ENCODE measurements at places on chromosomes 6 and 20.

DNA sequence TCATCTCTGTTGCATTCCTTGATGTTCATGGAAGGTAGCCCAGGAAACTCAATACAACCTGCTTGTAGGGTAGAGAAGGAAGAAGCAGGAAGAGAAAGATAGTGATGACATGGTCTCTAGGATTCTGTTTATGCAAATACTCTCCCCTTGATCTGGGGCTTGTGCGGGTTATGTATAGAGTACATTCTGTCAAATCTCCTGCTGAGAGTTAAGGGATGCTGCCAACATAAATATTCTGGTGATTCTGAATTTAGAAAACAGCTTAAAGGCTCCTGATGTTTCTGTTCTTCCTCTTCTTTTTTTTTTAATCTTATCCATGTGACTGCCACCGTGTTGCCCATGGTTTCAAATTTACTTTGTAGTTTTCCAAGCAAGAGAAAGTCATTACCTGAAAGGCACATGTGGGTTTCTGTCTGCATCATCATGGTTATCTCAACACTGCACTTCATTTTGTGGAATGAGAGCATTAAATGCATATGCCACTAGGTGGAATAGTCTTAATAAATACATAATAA lies 150.6 kb downstream of the RPS12 start:
- no peak overlapping the region for H3K27ac ChIP-seq
- no peak for DNase-seq
- no peaks in the 10 kb centered on the region for H3K4me1 ChIP-seq
- peaks cover 5% of the 10 kb centered on the region for H3K27me3 ChIP-seq
- H3K36me3 ChIP-seq: no peaks in the 10 kb centered on the region

- peaks cover 1% of the 10 kb centered on the region for H3K36me3 ChIP-seq
- no peaks in the 10 kb centered on the region for H3K27me3 ChIP-seq
- no peak overlapping the region for H3K27ac ChIP-seq
- no peak overlapping the region for H3K4me3 ChIP-seq
- no peaks in the 10 kb centered on the region for H3K4me1 ChIP-seq
Observed at GRCh38 chr6:21228876-21229460, 364.6 kb upstream of the SOX4 start.

DNA sequence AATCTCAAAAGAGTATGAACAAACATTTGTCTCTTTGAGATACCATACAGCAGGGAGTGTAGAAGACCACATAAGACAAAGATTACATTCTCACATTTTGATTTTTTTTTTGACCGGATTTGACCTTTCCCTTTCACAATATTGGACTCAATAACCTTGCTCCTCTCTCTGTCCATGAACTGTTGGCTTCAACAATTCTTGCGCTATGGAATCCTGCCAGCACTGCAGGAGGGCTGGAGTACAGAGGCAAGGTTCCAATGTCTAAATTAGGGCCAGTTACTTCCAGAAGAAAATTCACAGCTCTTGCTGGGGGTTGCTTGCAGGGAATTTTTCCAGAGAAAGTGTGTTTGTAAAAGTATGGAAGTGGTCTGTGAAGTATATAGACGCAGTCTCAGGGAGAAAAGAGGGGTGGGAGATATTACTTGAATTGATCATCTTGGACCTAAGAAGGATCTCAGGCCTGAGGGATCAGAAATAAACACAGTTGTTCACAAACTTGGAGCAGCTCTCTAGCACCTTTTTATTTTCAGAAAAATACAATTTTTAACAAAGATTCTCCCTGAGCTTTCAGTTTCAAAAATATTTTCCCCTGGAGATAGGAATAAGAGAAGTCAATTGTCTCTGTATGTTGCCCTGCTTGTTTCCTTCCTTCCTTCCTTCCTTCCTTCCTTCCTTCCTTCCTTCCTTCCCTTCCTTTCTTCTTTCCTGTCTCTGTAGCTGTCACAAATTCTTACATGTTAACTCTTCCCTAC lies 765.9 kb downstream of the BCKDHB start:
- no peak for DNase-seq
- H3K27ac ChIP-seq: no peak overlapping the region
- no peak overlapping the region for H3K4me3 ChIP-seq
- no peaks in the 10 kb centered on the region for H3K27me3 ChIP-seq
- no peaks in the 10 kb centered on the region for H3K4me1 ChIP-seq

DNA sequence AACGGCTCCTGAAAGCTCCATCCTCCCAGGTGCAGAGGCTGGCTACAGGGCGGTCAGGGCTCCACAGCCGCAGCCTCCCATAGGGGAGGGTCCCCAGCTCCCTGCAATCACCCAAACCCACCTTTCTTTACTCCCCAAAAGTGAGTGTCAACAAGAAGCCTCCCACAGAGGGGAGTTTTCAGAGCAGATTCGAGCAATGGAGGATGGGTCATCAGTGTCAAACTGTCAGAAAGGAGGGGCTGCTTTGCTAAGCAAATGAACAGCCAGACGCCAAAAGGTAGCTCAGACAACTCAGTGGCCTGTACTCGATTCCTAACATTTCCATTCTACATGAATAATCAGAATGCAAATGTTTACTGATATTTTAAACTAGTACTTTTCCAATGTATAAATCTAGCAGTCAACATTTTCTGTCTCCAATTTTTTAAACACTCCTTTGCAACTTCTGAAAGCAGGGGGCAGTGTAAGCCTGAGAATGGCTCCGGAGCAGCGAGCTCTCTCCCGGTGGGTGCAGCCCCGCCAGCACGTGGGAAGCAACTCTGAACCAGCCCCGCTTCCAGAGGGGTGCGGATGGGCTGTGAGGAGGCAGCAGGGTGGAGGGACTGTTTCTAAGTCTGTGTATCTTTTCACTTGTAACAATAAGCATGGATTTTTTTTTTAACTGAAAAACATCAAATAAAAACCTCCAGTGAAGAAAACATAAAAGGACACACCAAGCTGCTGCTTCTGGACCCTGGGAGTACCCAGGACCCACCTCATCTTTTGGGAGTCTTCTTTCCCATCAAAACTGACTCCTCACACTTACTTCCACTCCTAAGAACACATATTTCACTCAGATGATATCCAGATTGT lies 54.9 kb downstream of the TAF4 start:
- H3K4me1 ChIP-seq: no peaks in the 10 kb centered on the region
- no peaks in the 10 kb centered on the region for H3K27me3 ChIP-seq
- no peak overlapping the region for H3K27ac ChIP-seq
- peaks cover 53% of the 10 kb centered on the region for H3K36me3 ChIP-seq
- DNase-seq: peak; percentile 72

DNA sequence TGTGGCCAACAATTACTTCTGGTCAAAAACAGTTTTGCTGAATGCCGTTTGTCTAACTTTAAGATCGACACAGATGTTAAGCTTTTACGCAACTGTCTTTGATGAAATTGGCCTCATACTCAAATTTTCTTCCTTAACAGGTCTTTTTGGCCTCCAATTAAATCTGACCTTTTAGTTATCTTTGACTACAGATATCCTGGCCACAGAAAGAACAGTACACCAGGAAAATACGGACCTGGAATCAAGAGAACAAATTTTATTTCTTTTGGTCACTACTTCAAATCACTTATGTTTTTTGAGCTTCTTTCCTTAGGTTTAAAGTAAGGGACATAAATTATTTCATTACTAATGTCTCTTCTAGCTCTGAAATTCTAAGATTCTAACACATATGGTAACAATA lies 49.8 kb downstream of the IBTK start:
- H3K27ac ChIP-seq: no peak overlapping the region
- H3K27me3 ChIP-seq: no peaks in the 10 kb centered on the region
- peaks cover 37% of the 10 kb centered on the region for H3K36me3 ChIP-seq
- no peaks in the 10 kb centered on the region for H3K4me1 ChIP-seq

GRCh38 chr6:116531675-116532570 lies 13.6 kb downstream of the TRAPPC3L start:
- DNase-seq: peak; percentile 82
- no peaks in the 10 kb centered on the region for H3K36me3 ChIP-seq
- H3K4me3 ChIP-seq: no peak overlapping the region
- no peaks in the 10 kb centered on the region for H3K4me1 ChIP-seq

- DNase-seq: no peak
- no peak overlapping the region for H3K4me3 ChIP-seq
- H3K4me1 ChIP-seq: no peaks in the 10 kb centered on the region
- no peak overlapping the region for H3K27ac ChIP-seq
- H3K36me3 ChIP-seq: peaks cover 25% of the 10 kb centered on the region
Observed at GRCh38 chr6:43676962-43677606, 10.5 kb downstream of the MRPS18A start.

- no peak overlapping the region for H3K27ac ChIP-seq
- DNase-seq: no peak
- H3K4me3 ChIP-seq: no peak overlapping the region
- peaks cover 9% of the 10 kb centered on the region for H3K4me1 ChIP-seq
- no peaks in the 10 kb centered on the region for H3K27me3 ChIP-seq
Observed at GRCh38 chr6:143064951-143065683, 4.4 kb downstream of the AIG1 start.

- H3K4me3 ChIP-seq: no peak overlapping the region
- no peaks in the 10 kb centered on the region for H3K27me3 ChIP-seq
- H3K27ac ChIP-seq: no peak overlapping the region
- H3K4me1 ChIP-seq: no peaks in the 10 kb centered on the region
- no peak for DNase-seq
Observed at GRCh38 chr20:20786428-20786827, 74.0 kb upstream of the RALGAPA2 start.

DNA sequence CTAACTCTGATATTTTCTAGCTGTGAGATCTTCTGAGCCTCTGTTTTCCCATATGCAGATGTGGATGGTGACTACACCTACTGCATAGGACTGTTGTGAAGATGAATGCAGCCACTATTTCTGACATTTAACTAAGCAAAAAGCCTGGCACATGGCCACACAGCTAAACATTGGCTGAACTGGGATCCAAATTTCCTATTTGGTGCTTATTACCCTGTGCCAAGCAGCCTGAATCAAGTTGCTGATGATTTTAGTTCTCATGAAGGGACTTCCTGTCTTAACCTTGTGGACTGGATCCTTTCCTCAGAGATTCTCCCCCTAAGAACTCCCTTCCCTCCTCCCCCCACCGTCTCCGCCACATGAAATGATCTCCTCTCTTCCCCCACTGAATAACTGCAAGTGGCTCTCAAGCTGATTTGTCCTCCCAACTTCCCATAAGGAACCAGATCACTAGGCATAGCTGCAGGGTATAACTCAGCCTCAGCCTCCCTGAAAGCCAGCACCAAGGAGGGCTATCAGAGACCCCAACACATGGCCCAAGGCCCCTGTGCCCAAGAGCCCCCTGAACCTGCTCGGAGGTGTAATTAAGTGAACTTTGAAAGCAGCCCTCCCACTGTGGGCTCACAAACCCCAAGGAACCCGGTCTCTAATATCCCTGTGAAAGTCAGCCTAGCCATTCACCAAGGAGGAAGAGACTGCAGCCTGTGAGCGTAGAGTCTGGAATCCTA lies 55.7 kb downstream of the MAFB start:
- no peak overlapping the region for H3K27ac ChIP-seq
- DNase-seq: no peak
- no peaks in the 10 kb centered on the region for H3K36me3 ChIP-seq
- no peak overlapping the region for H3K4me3 ChIP-seq
- no peaks in the 10 kb centered on the region for H3K4me1 ChIP-seq
- no peaks in the 10 kb centered on the region for H3K27me3 ChIP-seq

DNA sequence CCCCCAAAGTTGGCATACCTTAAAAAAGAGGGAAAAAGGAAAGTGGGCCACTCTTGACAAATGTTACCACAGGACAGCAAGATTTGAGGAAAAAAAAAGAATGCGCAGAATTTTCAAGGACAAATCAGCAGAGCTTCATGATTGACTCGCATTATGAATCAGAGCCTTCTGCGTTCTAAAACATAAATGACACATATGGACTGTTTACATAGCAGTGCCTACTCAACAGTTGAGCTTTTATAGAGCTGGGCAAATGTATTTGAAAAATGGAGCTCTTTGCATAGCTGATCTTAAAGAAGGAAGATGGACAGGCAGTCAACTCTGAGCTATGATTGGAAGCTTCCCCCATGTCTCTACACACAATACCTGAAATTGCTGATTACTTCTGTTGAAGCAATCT lies 213.2 kb upstream of the NT5E start:
- no peaks in the 10 kb centered on the region for H3K4me1 ChIP-seq
- H3K4me3 ChIP-seq: no peak overlapping the region
- H3K27ac ChIP-seq: no peak overlapping the region
- H3K27me3 ChIP-seq: no peaks in the 10 kb centered on the region

- no peak overlapping the region for H3K27ac ChIP-seq
- no peak for DNase-seq
- H3K4me1 ChIP-seq: peaks cover 6% of the 10 kb centered on the region
- no peaks in the 10 kb centered on the region for H3K27me3 ChIP-seq
- H3K4me3 ChIP-seq: no peak overlapping the region
Observed at GRCh38 chr20:41131594-41132387, 5.6 kb upstream of the PLCG1 start.

- H3K4me3 ChIP-seq: peak overlapping the region; percentile 94
- H3K4me1 ChIP-seq: peaks cover 16% of the 10 kb centered on the region
- H3K36me3 ChIP-seq: peaks cover 13% of the 10 kb centered on the region
- no peaks in the 10 kb centered on the region for H3K27me3 ChIP-seq
- H3K27ac ChIP-seq: peak overlapping the region; percentile 99
Observed at GRCh38 chr6:63572747-63573075, 431 bp downstream of the LOC128125822 start.
